ENCODE measurements at places on chromosomes 5 and 9.

DNA sequence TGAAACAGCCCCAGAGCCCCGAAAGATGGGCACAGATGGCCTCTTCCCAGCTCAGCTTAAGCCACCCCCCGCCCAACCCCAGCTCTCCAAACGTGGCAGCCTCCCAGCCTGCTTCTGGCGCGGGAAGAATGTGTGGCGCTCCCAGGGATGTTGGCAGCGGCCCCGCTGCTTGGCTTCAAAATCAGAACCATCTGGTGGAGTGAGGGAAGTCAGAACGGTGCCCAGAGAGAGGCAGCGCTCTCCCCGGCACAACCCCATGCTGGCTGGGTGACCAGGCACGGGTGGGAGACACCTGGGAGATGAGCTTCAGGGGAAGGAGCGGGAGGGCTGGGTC is 72.7 kb upstream of the ORM1 start:
- no peak for DNase-seq

DNA sequence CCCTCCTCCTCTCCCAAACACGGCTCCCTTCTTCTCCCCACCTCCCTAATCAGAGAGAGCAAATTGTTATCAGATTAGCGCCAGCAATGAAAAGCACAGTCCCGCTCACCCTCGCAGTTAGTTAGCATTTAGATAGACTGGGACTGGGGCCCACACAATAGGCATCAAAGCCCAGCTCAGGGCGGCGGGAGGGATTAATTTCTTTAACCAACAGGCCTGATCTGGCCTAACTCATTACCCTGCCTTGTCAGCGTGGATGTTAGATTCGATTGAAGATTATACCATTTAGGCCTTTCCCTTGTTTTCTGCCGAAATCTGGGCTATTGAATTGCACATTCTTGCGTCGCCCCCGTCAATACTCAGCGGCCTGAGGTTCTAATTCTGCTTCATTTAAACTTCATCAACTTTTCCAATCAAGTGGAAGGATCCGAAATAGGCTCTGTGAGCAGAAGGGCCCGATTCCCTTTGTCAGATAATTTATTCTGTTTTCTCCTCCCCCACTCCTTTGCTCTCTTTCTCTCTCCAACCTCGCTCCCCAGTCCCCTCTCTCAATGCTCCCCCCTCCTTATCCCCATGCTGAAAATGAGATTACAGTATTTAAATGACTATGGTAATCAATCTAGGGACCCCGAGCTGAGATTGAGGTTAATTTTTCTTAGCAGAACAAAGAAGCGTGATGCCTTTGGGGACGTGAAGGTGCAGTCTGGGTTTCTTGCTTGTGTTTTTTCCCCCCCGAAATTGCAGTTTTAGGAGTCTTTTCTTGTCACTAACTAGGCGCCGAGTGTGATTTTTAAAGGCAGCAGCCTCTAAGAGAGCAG is 15.1 kb downstream of the CFAP77 start:
- DNase-seq: no peak

- DNase-seq: no peak
Observed at GRCh38 chr5:150309886-150310239, 7.2 kb upstream of the ARSI start.

- DNase-seq: no peak
Observed at GRCh38 chr9:68975365-68976043, 38.4 kb downstream of the PRKACG start.

- DNase-seq: no peak
Observed at GRCh38 chr9:108552459-108553040, 303.2 kb downstream of the ACTL7B start.

DNA sequence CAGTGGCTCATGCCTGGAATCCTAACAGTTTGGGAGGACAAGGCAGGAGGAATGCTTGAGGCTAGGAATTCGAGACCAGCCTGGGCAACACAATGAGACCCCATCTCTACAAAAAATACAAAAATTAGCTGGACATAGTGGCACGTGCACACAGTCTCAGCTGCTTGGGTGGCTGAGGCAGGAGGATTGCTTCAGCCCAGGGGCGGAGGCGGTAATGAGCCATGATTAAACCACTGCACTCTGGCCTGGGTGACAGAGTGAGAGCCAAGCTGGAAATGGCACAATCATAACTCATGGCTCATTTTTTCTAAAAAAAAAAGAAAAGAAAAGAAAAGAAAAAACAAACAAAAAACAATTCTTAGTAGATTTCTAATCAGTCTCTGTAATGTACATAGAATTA is 446.2 kb downstream of the ELAVL2 start:
- no peak for DNase-seq

DNA sequence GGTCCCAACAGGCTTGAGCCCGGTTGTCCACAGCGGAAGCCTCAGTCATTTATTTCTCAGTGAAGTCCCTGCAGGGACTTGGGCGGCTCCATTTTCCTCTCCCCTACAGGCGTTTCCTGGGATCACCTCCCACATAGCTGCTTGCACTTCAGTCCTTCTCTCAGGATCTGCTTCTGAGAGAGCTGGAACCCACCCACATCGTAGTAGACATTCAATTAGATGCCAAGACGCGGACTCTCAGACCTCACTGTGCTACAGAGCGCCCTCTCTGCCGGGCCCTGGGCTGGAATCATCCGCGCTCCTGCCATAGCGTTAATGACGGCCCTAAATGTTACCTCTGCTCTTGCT is 54.0 kb upstream of the ROR2 start:
- no peak for DNase-seq

GRCh38 chr5:68318955-68319705 is 103.6 kb downstream of the PIK3R1 start:
- no peak for DNase-seq

- DNase-seq: no peak
Observed at GRCh38 chr5:168409591-168410458, 76.4 kb upstream of the RARS1 start.

DNA sequence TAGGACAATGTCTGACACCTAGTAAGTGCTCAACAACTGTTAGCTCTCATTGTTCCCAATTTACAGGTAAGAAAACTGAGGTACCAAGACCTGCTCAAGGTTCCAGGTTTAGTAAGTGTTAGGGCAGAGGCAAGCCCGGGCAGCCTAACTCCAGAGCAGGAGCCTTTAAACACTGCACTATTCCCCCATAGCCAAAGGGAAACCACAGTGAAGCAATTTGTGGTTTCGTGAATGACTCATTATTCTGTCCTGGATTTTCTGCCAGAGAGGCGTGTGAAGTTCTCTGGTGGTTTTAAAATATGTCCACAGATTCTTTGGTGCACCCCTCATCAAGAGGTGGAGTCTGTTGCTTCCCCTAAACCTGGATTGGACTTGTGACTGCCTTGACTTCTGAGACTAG is 1.0 kb upstream of the MCC start:
- no peak for DNase-seq

- DNase-seq: no peak
Observed at GRCh38 chr5:168076561-168076991, 214.9 kb upstream of the WWC1 start.

GRCh38 chr5:127766676-127767335 is 63.6 kb downstream of the CCDC192 start:
- DNase-seq: no peak
